ENCODE measurements at places on chromosomes 3 and 15.
A peak's percentile ranks its signal among the peaks of the same experiment; 100 is the strongest.

GRCh38 chr15:77713281-77713680, 80.6 kb upstream of the LINGO1 start:
- no peak for DNase-seq

DNA sequence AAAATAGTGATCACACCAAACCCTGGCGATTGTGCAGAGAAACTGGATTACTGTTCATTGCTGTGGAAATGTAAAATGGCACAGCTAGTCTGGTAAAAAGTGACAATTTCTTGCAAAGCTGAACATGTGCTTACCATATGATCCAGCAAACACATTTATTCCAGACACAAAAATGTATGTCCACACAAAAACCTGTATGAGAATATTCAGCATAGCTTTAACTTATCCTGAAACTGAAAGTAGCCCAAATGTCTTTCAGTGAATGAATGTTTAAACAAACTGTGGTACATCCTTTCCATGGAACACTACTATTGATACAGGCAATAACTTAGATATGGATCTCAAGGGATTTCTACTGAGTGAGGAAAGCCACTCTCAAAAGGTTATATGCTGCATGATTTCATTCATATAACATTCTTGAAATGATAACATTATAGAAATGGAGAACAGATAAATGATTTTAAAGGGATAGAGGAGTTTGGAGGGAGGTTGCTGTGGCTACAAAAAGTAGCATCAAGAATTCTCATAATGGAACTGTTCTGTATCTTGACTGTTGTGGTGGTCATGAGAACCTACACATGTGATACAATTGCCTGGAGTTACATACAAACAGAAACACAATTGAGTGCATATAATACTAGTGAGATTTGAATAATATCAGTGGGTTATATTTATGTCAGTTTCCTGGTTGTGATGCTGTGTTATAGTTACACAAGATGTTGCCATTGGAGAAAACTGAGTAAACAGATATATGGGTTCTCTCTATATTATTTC, 70.7 kb upstream of the DPH6 start:
- no peak for DNase-seq

DNA sequence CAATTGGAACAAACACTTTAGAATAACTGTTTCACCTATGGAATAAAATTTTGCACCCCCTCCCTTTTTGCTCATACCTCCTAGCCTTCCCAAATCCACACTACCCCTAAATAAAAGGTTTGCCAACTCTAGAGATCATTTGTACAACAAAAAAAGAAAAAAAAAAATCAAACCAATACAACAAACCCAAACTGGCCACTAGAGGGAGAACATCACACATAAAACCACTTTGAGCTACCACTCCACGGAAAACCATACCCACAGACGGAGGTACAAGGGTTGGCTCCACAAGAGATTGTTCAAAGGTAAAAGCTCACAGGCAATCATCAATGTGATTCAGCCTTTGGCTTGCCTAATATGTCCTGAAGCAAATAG, 47.6 kb downstream of the SETMAR start:
- peak; percentile 42 for DNase-seq

GRCh38 chr3:107650788-107651187, 128.0 kb downstream of the BBX start:
- no peak for DNase-seq

GRCh38 chr15:64209680-64210334, 47.0 kb upstream of the PPIB start:
- DNase-seq = no peak

DNA sequence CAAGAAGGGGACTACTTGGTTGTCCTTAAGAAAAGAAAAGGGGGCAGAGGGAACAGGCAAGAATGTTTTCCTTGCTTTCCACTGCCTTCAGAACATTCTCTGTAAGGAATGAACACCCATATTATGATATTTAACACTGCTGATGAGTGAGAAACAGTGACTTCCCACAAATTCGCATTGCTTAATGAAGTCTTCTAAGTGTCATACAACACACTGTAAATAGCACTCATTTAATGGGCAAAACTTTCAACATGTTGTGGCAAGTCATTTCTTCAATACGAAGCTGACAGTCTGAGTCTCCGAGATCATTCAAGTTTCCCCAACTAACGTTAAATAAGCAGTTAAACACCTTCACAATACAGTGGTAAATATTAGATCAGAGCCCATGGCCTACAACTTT, 464.4 kb downstream of the SHQ1 start:
- DNase-seq = no peak

GRCh38 chr3:14768881-14769280, 49.9 kb upstream of the FGD5 start:
- DNase-seq = no peak

GRCh38 chr3:32460031-32460749, 42.5 kb downstream of the CMTM6 start:
- DNase-seq = no peak

GRCh38 chr15:71494563-71495397, 315.6 kb upstream of the NR2E3 start:
- no peak for DNase-seq

GRCh38 chr3:71581457-71582035, 2.0 kb downstream of the FOXP1 start:
- no peak for DNase-seq

DNA sequence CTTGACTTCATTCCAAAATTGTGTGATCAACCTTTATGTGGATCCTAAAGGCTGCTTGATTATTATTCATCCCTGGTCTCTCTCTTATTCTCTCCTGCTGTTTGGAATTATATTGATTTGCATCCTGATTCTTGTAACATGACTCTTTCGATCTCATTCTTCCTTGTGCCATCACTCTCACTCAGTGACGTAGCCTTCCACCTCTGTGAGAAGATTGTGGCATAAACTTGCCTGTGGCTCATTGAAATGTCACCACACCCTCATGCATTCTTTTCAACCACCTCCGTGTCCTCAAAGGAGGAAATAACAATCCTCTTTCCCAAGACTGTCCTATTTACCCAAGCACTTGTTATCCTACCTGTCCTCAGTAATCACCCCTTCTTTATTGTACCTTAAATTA, 41.3 kb upstream of the GCNT3 start:
- no peak for DNase-seq

DNA sequence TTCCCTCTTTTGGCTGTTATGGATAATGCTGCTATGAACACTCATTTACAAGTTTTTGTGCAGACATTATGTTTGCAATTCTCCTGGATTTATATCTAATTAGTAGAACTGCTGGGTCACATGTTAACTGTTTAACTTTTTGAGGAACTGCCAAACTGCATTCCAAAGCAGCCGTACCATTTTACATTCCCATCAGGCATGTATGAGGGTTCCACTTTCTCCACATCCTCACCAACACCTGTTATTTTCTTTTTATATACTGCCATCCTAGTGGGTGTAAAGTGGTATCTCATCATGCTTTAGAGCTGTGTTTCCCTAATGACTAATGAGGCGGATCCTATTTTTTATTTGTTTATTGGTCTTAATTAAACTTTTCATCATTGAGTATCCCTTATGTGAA, 9.2 kb downstream of the KPNA4 start:
- DNase-seq = no peak

GRCh38 chr3:112446343-112446742, 52.9 kb downstream of the BTLA start:
- DNase-seq = no peak

DNA sequence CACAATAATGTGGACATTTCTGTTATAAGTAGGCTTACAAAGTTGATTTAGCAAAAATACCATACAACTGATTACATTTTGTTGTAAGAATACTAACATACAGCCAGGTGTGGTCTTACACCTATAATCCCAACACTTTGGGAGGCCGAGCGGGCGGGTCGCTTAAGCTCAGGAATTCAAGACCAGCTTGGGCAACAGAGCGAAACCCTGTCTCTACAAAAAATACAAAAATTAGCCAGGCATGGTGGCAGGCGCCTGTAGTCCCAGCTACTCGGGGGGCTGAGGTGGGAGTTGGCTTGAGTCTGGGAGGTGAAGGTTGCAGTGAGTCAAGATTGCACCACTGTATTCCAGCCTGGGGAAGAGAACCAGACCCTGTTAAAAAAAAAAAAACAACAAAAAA, 67.1 kb downstream of the DLG1 start:
- no peak for DNase-seq

DNA sequence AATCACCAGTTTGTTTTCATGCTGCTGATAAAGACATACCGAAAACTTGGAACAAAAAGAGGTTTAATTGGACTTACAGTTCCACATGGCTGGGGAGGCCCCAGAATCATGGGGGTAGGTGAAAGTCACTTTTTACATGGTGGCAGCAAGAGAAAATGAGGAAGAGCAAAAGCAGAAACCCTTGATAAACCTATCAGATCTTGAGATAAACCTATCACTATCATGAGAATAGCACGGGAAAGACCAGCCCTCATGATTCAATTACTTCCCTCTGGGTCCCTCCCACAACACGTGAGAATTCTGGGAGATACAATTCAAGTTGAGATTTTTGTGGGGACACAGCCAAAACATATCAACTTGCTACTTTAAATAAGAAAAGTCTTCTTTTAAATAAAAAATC, 28.9 kb downstream of the CD200R1L start:
- no peak for DNase-seq

DNA sequence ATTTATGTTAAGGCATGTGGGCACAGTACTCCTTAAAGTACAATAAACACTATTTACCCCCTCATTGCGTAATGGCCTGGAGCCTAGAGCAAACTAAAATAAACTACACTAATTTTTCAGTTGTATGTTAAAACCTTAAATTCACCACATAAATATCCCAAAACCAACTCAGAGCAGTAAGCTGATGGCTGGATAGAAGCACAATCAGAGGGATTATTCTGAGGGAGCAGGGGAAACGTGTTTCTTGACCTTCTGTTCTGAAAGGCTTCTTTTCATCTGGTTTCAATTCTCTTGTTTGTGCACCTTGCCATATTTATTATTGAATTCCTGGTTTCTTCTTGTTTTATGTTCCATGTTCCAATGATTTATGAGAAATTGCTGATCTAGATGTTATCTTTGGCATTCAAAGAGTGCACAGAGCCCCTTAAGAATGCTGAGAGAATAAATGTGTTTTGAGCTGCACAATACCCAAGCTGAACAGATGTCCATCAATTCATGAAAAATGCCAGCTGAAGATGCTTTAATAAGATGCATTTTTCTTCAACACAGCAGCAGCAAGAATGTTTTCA, 29.6 kb downstream of the RPL22L1 start:
- DNase-seq = peak; percentile 54

- no peak for DNase-seq
Measured at GRCh38 chr15:61315471-61315870, 86.4 kb upstream of the RORA start.

GRCh38 chr15:60580650-60581376, 101.9 kb upstream of the ICE2 start:
- DNase-seq = peak; percentile 82

DNA sequence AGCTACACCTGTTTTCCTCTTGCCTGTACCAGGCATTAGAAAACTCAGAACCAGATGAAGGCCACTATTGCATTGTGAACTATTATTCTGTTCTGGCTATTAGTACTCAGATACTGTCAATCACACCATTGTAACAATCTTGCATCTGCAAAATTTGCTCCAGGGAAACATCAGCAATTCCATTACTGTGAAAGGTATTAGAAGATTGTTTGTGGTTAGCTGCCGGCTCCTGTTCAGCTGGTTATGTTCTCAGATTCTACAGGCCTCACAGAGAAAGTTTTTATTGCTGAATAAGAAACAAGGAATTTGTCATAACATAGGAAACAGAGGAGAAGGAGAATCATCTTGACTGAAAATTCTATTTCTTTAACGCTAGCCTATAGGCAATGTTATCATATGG, 179.9 kb downstream of the PLOD2 start:
- no peak for DNase-seq

DNA sequence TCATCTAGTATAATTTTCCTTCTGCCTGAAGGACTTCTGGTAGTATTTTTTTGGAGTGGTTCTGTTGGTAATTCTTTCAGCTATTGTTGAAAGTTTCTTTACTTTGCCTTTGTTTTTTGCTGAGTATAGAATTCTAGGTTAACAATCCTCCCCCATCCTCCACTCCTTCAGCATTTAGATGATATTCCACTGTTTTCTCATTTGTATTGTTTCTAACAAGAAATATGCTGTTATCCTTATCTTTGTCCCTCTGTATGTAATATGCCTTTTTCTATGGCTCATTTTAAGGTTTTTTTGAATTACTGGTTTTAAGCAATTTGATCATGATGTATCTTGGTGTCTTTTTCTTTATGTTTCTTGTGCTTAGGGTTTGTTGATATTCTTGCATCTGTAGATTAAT, 53.9 kb downstream of the KLF15 start:
- no peak for DNase-seq

DNA sequence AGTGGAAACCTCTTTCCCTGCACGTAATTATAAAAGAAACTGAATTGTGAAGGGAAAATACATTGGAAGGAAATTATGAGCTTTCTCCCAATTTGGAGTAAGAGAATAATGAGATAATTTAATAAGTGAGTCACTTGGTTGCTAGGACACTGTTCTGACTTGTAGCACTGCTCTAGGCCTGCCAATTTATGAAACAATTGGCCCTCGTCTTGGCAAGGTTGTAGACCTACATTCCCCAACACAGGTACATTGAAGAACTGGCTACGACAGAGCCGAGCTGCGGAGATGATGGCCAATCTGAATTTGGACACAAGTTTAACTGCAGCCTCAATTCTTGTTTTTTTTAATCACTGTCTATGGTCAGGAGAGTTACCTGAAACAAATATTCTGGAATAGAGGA, 674.1 kb downstream of the MECOM start:
- no peak for DNase-seq

DNA sequence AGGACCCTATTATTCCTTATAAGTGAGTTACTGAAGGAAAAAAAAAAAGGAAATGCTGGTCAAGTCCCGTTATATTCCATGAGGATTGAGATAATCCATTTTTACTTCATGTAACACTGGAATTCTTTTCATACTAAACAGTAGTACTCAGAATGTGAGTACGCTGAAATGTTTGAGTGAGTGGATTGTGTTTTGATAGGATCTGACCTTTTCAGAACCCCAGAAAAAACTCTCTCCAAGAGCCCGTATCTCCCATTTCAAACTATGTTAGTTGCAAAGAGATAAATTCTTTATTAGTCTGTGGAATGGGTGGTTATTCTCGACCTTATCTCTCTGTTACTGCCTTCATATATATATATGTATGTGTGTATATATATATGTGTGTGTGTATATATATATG, 2.5 kb upstream of the LPP start:
- DNase-seq = no peak

- DNase-seq = no peak
Measured at GRCh38 chr3:15279671-15280402, 52.5 kb downstream of the SH3BP5 start.

- no peak for DNase-seq
Measured at GRCh38 chr15:67396114-67396513, 124.8 kb upstream of the C15orf61 start.

DNA sequence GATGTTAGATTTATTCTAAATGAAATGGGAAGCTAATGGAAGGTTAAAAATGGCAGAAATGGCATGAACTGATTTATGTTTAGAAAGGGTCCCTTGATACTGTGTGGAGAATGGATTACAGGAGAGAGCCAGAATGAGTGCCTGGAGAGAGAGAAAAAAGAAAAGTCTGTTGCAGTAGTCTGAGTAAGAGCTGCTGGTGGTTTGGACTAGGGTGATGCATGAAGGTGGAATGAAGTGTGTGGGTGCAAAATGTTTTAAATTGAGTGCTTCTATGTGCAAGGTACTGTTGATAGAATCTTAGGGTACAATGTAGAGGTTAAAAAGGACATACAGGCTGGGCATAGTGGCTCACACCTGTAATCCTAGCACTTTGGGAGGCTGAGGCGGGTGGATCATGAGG, 11.4 kb upstream of the MGA start:
- no peak for DNase-seq

- DNase-seq = no peak
Measured at GRCh38 chr3:138463724-138464490, 29.5 kb downstream of the ESYT3 start.

GRCh38 chr15:28004143-28005003, 94.7 kb downstream of the OCA2 start:
- no peak for DNase-seq

Measured in HAP-1 (cell line).